ENCODE measurements at places on chromosomes 4 and X.

DNA sequence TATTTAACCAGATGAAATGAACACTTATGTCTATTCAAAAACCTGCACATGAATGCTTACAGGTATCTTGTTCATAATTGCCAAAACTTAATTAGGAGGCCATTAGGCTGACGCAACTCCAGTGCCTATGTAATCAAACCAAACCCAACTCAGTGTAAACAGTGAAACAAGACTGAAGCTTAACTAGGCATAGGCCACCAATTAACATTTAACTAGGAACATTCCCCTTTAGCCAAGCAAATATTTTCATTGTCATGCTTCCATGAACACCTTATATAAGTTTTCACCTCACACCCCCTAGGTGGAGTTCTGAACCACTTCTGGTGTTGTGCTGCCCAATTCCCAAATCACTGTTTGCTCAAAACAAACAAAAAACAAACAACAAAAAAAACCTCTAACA, 686.0 kb downstream of the STPG2 start:
- DNase-seq = no peak

GRCh38 chrX:97050392-97050791, 166.7 kb downstream of the RPA4 start:
- no peak for DNase-seq

- DNase-seq = no peak
Measured at GRCh38 chrX:96798982-96799381, 84.7 kb upstream of the RPA4 start.

DNA sequence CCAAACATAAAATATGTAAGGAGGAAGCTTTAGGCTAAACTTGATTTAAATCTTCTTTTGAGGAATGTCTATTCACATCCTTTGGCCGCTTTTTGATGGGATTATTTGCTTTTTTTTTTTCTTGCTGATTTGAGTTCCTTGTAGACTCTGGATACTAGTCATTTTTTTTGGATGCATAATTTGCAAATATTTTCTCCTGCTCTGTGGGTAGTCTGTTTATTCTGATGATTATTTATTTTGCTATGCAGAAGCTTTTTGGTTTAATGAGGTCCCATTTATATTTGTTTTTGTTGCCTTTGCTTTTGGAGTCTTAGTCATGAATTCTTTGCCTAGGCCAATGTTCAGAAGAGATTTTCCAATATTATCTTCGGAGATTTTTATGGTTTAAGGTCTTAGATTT, 144.9 kb downstream of the MAGEC2 start:
- no peak for DNase-seq

GRCh38 chr4:65661471-65661870, 8.8 kb downstream of the EPHA5 start:
- DNase-seq = no peak

DNA sequence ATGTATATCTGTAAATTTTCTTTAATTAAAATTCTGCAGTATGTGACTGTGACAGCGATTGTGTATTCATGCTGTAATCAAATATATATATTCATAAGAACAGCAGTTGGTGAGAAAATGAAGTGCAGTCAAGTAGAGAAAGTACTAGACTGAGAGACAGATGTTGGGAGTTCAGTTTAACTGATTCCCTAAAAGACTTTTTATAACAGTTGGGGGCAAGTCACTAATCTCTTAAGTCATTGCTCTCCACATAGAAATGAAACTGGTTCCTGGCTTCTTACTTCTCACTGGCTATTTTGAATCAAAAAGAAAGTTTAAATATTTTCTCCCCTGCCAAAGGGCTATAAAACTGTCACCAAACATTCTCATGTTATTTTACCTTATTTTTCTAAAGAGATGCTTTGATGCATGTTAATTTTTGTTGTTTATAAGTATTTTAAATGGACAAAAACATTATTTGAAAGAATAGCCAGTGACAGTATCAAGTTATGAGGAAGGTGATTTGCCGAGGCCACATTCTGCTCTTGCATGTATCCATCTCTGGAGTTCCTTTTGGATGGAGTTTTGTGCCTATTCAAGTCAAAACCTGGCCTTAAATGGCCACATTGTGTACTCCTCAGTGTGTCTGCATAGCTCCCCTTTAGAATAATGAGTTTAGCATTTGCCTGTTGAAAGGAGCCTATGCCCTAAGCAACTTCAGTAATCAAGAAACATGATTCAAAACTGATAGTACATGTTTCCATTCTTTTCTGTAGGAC, 30.8 kb downstream of the EXOC1 start:
- DNase-seq = no peak

DNA sequence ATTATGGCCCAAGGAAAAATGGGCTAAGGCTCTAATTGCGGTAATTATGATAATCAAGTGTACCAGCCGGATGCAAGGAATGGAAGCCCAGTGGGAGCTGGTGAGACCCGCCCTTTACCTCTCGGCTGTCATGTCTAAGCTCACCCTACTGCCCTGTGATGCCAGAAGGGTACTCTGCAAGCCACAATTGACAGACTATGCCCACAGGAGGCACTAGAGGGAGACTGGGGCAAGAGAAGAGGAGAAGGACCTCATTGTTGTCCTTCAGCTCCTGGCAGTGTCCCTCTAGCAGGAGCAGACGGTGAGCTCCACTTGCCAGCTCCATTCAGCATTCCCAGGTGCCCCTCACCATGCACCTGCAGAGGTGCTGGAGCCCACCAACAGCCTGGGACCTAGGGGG, 141.8 kb downstream of the SMIM20 start:
- DNase-seq = no peak

DNA sequence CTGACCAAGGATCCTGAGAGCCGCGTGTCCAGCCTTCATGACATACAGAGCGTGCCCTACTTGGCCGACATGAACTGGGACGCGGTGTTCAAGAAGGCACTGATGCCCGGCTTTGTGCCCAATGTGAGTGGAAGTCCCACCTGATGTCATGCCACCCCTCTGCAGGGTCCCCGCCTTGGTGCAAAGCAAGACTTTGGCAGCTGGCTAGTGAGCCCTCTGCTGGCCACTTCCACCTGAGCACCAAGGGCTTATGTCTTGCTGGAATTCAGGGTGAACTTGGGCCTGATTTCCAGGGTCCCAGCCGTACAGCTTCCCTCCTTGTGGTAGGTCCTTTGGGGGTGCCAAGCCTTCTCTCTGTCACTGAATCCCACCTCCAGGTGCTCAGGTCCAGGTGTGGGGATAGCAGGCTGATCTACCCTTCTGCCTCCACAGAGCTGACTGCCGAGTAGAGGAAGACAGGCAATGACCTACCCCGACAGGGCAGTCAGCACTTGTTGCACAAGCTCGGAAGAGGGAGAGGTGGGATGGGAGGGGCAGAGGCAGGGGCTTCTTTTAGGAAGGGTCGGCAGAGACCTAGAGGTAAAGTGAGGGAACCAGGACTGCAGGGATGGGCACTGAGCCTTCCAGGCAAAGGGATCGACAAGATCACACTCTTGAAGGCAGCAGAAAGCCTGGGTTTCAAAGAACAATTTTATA, 248.1 kb downstream of the EVC2 start:
- DNase-seq = peak; percentile 30

DNA sequence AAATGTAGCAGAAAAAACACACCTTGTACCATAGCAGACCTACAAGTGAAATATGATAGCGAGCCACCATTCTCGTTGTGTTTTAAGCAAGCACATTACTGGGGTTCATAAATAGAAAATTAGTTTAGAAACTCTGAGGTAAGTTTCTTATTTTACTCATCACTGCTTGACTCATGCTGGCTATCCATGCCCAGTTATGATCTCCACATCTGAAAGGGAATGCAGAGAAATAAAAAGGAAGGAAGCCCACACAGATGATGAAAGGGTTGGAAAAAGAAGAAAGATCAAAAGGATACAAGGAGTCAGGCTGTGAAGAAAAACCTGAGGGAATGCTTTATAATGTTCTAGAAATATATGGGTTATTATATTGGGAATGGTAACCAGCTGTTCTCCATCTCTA, 54.5 kb downstream of the CAMK2D start:
- no peak for DNase-seq

GRCh38 chr4:117560329-117560728, 474.0 kb upstream of the NDST3 start:
- no peak for DNase-seq

DNA sequence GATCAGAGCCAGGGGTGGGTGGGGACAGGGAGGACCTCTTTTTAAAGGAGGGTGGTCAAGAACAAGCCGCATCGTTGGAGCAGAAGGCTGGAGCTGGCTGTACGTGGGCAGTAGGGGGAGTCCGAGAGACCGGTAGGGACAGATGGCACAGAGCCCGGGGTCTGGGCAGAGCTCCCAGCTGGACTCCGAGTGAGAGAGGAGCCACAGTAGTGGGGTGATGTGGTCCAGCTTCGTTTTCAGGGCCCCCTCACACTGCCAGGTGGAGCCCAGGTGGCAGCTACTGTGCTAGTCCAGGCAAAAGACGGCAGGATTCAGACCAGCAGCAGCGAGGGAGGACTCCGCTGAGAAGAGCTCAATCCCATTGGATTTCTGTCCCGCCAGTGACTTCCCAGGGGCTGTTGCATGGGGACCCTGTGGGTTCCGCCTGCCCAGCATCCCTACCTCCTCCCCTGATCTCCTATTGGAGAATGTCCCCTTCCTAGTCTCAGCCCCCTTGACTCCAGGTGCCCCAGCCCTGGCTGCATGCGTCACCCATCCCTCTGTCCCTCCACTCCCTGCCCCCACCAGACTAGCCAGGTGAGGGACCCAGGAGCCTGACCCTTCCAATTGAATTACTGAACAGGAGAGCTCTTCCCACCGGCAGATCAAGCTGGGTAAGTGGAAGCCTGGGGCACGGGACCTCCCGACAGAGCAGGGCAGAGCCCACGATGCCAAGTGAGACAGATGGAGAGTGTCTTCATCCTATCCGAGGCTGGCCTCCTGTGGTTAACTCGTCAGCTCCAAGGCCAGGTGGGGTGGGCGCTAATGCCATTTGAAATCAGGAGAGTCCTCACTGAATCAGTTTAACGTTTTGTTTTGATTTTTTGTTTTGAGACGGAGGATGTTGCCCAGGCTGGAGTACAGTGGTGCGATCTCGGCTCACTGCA, 2.9 kb downstream of the ARHGAP4 start:
- DNase-seq = no peak

DNA sequence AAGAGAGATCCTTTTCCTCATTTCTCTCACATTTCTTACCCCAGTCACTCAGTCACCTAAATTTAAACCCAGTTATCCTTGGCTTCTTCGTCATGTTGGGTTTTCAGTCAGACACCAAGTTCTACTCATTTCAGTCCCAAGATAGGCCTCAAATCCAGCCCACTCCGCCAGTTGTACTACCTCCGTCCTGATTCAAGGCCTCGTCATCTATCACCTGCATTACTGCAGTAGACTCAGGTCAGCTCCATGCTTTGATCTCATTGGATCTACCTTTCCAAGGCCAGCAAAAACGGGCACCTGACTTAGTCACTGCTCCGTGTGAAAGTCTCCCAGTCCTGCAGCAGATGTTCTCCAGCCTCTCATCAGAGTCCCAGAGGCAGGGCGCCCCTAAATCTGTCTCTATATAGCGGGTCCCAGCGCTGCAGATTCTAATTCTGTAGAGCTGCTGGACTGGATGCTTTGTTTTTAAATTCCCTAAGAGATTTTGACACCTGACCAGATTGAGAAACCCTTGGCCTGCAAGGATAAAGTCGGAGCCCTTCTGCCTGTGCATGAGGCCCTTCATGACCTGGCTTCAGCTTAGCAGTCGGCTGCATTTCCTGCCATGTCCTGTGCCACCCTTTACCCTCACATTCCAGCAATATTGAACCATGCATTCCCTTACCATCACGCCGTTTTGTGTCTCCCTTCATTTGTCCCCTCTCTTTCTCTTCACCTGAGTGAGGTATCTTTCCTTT, 53.7 kb downstream of the ZFX start:
- no peak for DNase-seq

DNA sequence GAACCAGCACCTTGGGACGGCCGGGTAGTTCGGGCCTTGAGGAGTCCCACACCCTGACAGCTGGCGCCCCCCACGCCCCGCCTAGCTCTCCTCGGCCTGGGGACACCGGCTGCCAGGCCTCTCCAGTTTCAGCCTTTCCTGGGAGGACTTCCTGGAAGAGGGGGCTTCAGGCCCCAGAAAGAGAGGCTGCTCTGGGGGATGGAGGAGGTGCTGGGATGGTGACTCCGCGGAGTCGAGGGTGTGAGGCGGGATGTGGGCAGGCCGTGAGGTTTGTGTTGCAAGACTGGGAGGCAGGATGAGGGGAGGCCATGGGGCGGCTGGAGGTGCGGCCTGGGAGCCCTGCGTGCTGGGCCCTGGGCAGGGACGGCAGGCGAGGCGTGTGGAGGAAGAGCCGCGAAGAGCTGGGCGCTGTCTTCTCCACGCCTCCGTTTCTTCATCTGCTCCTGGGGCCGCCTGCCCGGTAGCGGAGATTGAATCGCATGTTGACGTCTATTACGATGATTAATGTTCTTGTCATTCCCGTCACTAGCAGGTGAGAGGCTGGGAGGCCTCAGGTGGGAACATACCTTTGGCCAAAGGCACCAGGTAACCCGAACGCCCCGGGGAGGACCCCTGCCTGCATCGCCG, 918 bp upstream of the FGFRL1 start:
- DNase-seq = peak; percentile 56

DNA sequence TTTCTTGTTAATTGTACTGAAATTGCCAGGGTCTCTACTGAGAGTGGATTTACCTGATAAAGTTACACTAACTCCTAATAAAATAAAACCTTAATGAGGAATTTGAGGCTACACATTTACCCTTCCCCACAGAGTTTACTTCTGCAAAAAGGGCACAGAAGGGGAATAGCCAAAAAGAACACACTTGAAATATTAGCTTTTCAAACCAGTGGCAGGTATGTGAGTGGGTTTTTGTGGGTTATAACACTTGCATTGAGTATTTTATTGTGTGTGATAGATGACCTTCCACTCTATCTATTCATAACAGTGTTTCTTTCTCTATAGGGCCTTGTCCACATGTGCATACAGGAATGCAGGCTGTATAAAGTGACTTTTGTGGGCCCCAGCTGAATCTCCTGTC, 5.0 kb upstream of the GPR174 start:
- no peak for DNase-seq

GRCh38 chrX:18173494-18174180, 47.0 kb downstream of the BEND2 start:
- no peak for DNase-seq

- no peak for DNase-seq
Measured at GRCh38 chrX:112094729-112095128, 12.2 kb upstream of the TRPC5 start.

GRCh38 chrX:126824338-126825007, 4.9 kb downstream of the PRR32 start:
- no peak for DNase-seq

GRCh38 chr4:79022529-79022928, 83.3 kb upstream of the PAQR3 start:
- no peak for DNase-seq

DNA sequence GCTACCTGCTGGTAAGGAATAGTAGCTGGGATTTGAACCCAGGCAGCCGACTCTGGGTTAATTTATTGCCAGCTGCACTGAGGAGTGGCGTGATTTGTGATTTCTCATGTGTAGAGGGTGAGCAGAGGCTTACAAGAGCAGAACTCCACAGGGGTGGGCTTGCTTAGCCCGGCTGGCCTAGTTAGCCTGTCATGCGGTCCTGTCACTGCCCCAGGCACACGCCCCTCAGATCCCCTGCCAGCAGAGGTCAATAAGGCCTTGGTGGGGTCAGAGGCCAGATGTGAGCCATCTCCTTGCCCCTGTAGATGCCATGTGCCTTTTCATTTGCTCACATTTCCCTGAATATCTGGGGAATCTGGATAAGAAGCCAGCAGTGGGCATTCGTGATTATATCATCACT, 13.4 kb downstream of the NSDHL start:
- no peak for DNase-seq

- no peak for DNase-seq
Measured at GRCh38 chr4:71978210-71978835, 53.5 kb upstream of the NPFFR2 start.

- DNase-seq = no peak
Measured at GRCh38 chrX:154661899-154662298, 8.5 kb upstream of the CTAG2 start.

- no peak for DNase-seq
Measured at GRCh38 chr4:112908511-112908910, 140.9 kb upstream of the ANK2 start.

Data from Caco-2 (cell line).